ENCODE measurements at places on chromosomes 12 and 14.

DNA sequence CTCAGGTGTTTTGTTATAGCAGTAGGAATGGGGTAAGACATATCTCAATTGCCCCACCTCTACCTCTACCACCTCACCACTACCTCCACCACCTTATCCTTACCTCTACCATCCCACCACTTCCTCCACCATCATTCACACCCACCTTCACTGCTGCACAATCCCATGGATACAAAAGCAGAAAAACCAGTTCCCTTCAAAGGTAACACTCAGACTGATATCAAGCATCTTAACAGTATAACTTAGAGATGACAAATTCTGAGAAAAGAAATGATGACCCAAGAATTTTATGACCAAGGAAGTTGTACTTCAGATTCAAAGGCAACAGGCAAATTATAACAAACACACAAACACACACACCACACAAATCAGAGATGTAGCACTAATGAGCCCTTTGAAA lies 189.4 kb downstream of the NUAK1 start:
- no peak for DNase-seq

DNA sequence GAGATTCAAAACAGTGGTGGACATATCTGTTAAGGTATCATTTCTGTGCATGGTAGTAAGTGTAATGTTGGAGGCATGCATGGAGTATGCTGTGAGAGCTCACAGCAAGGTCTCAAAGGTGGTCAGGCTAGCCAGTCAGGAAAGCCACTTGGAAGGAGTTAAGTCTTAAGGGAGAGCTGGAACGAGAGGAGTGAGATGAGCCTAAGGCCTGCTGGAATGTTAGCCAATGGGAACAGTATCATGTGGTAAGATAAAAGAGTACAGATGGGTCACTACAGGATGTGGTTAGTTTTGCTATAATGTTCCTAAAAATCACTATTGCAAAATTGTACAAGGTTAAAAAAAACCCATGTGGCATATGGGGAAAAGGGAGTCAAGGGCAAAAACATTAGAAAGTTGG lies 311.7 kb upstream of the E2F7 start:
- no peak for DNase-seq

GRCh38 chr12:4118017-4118510 lies 155.5 kb upstream of the CCND2 start:
- DNase-seq, result no peak

- no peak for DNase-seq
These were observed 4.9 kb upstream of the HOXC12 start for GRCh38 chr12:53949631-53950436.

GRCh38 chr14:63174760-63175191 lies 29.5 kb upstream of the RHOJ start:
- no peak for DNase-seq

DNA sequence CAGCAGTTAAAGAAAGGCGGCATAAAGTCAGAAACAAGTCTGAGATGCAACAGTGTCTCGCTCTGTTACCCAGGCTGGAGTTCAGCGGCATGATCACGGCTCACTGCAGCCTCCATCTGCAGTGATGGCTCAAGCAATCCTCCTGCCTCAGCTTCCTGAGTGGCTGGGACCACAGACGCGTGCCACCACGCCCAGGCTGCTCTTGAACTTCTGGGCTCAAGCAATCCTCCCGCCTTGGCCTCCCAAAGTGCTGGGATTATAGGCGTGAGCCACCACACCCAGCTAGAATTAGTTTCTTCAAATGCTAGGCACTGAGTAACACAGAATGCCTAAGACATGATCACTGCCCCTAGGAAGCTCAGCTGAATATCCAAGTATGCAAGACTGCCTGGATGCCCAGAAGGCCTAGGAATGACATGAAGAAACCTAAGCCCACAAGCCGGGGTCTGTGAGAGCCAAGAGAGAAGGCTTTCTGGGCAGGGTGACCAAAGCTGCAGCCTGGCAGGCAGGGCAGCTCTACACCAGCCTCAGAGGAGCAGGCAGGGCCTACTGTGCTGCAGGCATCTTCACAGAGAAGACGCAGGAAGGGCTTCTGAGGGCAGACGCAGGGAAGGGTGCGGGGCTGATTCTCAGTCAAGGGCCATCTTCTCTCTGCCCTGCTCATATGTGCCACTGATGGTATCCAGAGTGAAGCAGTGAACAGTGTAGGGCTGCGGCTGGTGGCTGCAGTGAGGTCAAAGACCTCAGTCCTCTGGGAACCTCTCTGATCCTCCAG lies 4.3 kb upstream of the PPP2R5C start:
- DNase-seq, result no peak

DNA sequence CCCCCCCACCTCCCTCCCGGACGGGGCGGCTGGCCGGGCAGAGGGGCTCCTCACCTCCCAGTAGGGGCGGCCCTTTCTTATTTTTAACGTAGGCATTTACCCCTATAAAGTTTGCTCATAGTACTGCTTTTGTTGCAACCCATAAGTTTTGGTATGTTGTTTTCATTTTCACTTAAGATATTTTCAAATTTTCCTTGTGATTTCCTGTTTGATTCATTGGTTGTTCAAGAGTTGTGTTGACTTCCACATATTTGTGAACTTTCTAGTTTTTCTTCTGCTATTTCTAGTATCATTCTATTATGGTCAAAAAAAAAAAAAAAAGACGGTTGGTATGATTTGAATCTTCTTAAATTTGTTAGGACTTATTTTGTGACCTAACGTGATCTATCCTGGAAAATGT lies 6.5 kb downstream of the NOXRED1 start:
- no peak for DNase-seq

- DNase-seq, result no peak
These were observed 66.0 kb downstream of the ARL6IP4 start for GRCh38 chr12:123046431-123046830.

DNA sequence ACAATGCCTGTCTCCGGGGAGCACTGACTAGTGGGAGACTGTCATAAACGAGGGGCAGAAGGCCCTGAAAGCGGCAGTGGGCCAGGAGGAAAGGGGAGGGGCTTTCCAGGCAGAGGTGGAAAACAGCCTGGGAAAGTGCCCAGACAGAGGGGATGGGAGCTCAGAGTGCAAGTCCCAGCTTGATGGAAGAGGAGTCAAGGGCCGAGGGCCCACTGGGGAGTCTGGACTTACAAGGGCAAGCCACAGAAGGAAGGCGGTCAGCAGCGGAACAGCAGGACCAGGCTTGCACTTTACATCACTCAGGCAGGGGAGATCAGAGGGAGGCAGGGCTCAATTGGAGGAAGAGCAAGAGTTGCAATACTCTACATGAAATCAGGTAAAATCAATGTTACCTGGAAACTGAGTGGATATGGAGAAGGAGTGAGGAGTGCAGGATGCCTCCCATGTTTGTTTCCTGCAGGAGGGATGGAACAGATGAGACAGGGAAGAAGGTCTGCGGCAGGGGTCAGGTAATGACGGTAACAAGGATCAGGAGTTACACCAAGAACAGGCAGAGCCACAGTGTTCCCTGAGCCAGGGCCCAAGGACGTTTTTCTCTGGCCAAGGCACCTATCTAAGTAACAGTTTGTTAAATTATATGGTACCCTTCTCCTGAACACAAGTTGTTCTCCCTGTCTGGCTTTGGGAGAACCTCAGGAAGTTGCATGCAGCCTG lies 23.8 kb downstream of the PXN start:
- DNase-seq, result no peak

GRCh38 chr14:84129007-84129406 lies 1400.9 kb upstream of the FLRT2 start:
- DNase-seq, result no peak

DNA sequence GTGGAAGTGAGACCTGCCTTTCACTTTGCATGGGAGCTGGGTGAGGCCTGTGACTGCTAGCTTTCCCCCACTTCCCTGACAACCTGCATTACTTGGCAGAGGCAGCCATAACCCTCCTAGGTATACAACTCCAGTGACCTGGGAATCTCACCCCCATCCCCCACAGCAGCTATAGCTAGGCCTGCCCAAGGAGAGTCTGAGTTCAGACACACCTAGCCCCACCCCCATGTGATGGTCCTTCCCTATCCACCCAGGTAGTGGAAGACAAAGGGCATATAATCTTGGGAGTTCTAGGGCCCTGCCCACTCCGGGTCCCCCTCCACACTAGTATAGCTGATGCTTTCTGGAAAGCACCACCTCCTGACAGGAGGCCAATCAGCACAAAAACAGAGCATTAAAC lies 6.3 kb upstream of the STRAP start:
- no peak for DNase-seq

- no peak for DNase-seq
These were observed 544.2 kb downstream of the ETNK1 start for GRCh38 chr12:23169012-23169695.

DNA sequence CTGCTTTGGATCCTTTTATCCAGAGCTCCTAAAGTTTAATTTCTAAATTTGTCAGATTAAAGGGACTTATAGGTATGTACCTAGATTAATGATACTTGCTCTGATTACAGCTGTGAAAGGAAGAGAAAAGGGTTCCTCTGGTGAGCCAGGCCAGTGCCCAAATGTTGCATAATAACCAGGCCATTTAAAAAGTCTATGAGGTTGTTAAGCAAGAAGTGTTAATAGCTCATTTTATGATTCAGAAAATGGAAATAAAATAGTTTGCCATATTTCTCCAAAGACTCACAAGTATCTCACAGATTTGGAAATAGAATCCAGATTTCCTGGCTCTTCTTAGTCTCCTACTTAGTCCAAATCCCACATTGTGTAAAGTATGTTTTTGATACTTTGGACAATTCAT lies 67.6 kb downstream of the SLC38A6 start:
- DNase-seq, result no peak

GRCh38 chr14:71651228-71651627 lies 281.0 kb upstream of the RGS6 start:
- peak; percentile 10 for DNase-seq

DNA sequence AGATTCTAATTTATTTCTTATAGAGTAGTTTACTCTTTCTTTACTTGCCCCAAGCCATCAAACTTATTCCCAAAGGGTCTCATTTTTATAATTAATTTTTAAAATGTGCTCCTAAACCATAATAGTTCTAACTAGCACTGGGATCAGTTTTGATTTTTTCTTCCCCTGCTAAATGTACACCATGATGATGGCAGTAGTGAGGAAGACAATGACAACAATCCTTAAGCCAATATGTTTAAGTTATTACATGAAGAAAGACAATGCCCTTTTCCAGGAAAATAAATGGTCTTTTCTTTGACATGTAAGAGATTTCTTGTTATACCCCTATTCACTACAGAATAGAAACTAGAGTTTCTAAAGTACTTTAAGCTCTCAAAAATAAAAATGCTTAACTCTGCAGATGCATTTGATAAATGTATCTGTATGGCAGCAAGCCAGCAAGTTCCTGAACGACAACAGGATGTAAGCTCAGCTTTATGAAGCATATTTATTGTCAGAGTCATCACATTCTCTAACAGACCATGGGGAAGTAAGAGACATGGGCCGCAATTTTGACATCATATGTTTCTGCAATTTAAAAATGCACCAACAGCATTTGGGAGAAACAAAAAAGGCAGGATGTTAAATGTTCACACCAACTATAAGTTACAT lies 36.0 kb upstream of the SNX6 start:
- DNase-seq, result no peak

DNA sequence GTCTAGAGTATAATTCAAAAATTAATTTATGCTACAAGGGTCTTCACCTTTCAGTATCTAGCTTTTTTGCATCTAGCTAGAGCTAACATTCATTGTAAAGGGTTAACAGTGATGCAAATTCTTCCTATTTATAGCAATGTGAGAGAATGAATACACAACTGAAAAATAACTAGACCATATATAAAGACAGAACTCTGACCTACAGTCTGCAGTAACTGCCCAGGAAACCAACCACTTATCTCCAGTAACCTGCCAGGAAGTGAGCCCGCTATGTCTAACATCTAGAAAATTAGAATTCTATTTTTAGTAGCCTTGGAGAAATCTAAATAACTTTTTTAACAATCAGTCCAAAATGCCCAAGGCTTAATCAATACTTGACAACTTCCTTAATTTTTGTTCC lies 1021.9 kb downstream of the LRFN5 start:
- no peak for DNase-seq

DNA sequence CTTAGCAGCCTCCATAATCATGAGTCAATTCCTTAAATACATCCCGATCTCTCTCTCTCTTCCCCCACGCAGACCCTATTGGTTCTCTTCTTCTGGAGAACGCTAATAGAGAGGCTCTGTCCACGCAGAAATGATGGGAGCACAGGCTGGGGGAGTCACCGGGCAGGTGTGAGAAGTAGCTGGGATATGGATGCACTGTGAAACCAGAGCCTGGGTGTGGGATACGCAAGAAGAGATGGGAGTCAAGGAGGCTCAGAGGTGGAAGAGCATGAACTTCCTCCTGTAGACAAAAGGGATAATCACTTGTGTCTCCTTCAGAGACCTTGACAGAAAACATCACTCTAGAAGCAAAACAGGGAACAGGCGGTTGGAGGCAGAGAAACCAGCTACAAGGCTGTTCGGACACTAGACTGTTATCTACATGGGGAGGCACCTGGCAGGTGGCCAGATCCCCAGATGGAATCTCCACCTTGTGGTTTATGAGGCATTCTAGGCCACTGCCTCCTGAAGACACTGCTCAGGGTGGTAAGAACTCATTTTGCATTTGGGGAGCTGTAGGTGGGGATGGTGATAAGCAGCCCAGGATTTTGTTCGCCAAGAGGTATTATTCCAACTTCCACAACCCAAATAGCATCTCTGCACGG lies 7.2 kb upstream of the SELPLG start:
- no peak for DNase-seq

GRCh38 chr14:37466623-37467088 lies 128.4 kb downstream of the FOXA1 start:
- DNase-seq, result no peak

- DNase-seq, result no peak
These were observed 5.5 kb upstream of the PFDN5 start for GRCh38 chr12:53289891-53290290.

DNA sequence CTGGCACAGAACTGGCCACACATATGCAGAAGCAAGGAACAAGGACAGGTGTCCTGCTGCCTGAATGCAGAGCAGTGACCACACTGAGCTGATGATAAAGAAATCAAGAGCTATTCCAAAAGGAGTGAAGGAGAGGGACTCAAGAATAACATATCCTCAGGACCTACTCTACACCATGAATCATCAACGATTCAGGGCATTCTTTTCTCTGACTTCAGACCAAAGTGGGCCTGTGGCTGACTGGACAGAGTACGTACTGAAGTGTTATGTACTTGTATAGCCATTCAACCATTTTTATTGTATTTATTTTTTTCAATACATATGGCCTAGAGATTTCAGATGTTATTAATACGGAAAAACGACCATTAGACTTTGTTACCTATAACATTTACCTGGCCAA lies 177.5 kb upstream of the TMTC1 start:
- no peak for DNase-seq

- no peak for DNase-seq
These were observed 143.5 kb downstream of the SCARB1 start for GRCh38 chr12:124720004-124720680.

GRCh38 chr14:44963775-44964380 lies 1.9 kb downstream of the TOGARAM1 start:
- DNase-seq, result no peak

- no peak for DNase-seq
These were observed 2.6 kb upstream of the EVL start for GRCh38 chr14:100062590-100062989.

DNA sequence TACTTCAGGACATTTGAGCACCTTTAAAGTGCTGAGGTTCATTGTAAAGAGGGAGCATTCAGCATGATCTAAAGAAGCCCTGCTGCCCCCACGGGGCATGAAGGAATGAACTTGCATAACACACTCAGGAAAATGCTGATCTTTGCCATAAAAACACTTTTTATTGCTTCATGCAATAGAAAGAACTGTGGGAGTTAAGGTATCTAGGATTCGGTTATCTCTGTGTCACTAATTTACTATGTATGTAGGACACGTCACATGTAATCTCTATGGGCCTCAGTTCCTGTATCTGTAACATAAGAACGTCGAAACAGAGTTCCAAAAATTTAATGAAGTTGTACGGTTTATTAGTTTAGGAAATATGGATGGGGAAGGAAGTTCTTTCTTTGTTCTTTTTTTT lies 33.0 kb downstream of the BTBD7 start:
- no peak for DNase-seq
